ENCODE measurements at places on chromosomes 12 and 14.
A peak's percentile ranks its signal among the peaks of the same experiment; 100 is the strongest.

GRCh38 chr14:23887536-23887935 lies 66.0 kb upstream of the DHRS4 start:
- no peak overlapping the region for H3K27ac ChIP-seq
- H3K4me3 ChIP-seq: no peak overlapping the region
- H3K27me3 ChIP-seq: no peaks in the 10 kb centered on the region
- DNase-seq: no peak
- peaks cover 4% of the 10 kb centered on the region for H3K4me1 ChIP-seq

DNA sequence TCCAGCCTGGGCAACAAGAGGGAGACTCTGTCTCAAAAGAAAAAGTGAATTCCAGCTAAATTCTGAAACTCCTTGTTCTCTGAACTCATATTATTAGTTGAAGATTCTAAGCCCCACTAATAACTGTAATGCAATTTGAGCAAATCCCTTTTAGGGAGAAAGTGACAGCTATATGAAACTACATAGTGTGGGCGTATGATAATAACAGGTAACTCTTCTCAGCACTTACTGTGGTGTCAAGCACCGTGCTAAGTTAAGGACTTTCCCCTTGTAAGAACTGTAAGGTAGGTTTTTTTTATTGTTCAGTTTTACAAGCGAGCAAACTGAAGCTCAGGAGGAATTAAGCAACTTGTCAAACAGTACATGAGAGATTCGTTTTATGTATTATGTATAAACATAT lies 5.4 kb downstream of the ANKRD13A start:
- no peak for DNase-seq
- H3K4me1 ChIP-seq: peaks cover 8% of the 10 kb centered on the region
- no peak overlapping the region for H3K4me3 ChIP-seq

DNA sequence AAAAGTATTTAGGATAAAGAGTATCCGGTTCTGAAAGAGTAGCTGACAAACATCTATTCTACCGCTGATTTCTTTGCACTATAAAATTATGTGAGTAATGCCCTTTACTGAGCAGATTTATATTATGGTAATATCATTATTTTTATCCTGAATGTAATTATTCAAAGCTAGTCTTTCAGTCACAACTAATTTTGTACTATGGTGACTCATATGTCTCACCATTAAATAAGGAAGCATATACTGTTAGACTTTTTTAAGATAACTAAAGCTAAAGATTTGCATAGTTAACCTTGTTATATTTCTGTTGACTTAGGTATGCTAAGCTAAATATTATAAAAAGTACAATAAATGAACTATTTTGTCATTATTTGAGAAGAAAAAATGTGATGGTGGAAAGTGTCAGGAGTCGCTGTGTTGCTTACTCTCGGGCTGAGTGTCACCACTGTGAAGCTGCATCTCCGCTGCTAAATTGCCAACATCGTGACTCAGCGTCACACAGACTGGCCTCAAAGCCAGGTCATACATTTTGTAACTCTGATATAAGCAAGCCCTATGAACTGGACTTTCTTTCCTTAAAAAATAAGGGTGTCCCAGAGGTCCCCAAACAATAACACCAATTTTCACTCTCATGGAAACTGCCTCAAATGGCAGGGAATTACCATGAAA lies 69.1 kb upstream of the SSTR1 start:
- no peaks in the 10 kb centered on the region for H3K36me3 ChIP-seq
- no peak overlapping the region for H3K27ac ChIP-seq
- H3K4me1 ChIP-seq: peaks cover 11% of the 10 kb centered on the region
- H3K27me3 ChIP-seq: no peaks in the 10 kb centered on the region
- H3K4me3 ChIP-seq: no peak overlapping the region

GRCh38 chr14:101226265-101226602 lies 322.7 kb upstream of the RTL1 start:
- H3K27ac ChIP-seq: no peak overlapping the region
- H3K4me3 ChIP-seq: no peak overlapping the region
- H3K36me3 ChIP-seq: no peaks in the 10 kb centered on the region
- no peak for DNase-seq
- H3K4me1 ChIP-seq: no peaks in the 10 kb centered on the region
- H3K27me3 ChIP-seq: no peaks in the 10 kb centered on the region

DNA sequence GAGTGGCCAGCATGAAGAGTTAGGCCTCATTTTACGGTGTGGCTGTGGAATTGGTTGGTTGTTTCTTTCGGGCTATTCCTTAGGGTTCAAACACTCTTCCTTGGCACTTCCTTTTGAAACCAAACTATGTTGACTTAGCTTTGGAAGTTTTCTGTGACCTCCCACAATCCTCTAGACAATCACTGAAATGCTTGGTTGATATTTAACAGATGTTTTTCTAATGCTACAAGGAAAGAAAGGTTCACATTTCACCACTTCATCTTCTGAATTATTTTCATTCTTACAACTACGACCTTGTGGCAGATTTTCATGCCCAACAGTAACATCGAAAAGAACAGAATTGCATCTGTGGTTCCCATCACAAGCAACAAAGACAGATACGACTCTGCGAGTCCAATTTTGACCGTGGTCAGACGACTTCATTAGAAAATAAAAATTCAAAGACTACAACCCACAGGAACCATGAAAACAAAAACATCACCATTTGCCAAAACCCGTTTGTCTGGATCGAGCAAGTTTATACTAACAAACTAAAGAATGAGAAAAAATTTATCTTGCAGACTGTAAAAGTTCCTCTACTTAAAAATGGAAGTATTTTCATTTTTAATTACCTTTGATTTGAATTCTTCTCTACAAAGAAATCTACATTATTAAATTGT lies 16.9 kb downstream of the PRKAB1 start:
- H3K36me3 ChIP-seq: peaks cover 15% of the 10 kb centered on the region
- DNase-seq: no peak
- no peak overlapping the region for H3K4me3 ChIP-seq
- no peak overlapping the region for H3K27ac ChIP-seq
- H3K4me1 ChIP-seq: no peaks in the 10 kb centered on the region
- no peaks in the 10 kb centered on the region for H3K27me3 ChIP-seq

DNA sequence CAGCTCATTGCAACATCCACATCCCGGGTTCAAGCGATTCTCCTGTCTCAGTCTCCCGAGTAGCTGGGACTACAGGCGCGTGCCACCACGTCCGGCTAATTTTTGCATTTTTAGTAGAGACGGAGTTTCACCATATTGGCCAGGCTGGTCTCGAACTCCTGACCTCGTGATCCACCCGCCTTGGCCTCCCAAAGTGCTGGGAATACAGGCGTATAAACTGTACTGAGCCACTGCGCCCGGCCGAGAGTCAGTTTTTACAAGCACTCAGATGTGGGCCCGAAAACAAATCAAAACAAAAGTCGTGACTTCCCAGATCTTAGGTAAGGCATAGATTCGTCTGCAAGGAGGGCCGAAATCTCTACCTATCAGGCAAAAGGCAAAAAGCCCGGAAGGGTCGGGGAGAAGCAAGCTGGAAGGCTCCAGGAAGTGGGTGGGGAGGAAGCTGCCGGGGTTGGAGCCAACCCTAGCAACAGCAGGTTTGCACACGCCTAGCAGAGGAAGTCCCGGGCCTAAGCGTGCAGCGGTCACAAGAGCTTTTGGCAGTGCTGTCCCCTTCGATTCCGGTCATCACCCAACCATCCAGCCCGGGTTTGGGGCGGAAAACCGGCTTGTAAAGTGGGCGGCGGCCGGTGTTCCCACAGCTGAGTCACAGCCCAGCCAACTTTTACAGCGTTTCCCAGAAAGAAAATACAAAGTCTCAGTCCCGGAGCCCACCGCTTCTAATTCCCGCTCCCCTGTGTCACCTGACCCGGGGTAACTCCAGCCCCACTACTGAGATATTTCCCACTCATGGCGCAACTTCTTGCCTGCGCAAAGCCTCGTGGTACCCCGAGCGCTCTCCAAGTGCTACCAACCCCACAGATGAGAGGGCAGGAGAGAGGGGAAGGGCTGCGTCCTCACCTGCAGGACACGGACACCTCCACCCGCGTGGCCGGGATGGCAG lies 583 bp downstream of the CPNE8 start:
- H3K27me3 ChIP-seq: peaks cover 15% of the 10 kb centered on the region
- H3K36me3 ChIP-seq: no peaks in the 10 kb centered on the region
- H3K27ac ChIP-seq: no peak overlapping the region
- peak overlapping the region; percentile 43 for H3K4me3 ChIP-seq
- DNase-seq: no peak

GRCh38 chr12:117968151-117968789 lies 520 bp downstream of the KSR2 start:
- peak overlapping the region; percentile 49 for H3K4me3 ChIP-seq
- no peaks in the 10 kb centered on the region for H3K36me3 ChIP-seq
- DNase-seq: no peak

- H3K27me3 ChIP-seq: no peaks in the 10 kb centered on the region
- peaks cover 10% of the 10 kb centered on the region for H3K4me1 ChIP-seq
- H3K27ac ChIP-seq: no peak overlapping the region
- no peak for DNase-seq
- H3K4me3 ChIP-seq: no peak overlapping the region
- no peaks in the 10 kb centered on the region for H3K36me3 ChIP-seq
These were observed 12.8 kb downstream of the ADGRD1 start for GRCh38 chr12:130966443-130967030.

DNA sequence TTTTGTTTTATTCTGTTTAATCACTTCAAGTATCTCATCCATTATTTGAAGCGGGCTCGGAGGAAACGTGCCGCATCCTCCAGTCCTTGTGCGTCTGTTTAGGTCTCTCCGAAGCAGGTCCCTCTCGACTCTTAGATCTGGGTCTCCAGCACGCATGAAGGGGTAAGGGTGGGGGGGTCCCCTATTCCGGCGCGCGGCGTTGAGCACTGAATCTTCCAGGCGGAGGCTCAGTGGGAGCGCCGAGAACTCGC lies 311 bp upstream of the LGR5 start:
- H3K36me3 ChIP-seq: no peaks in the 10 kb centered on the region
- no peaks in the 10 kb centered on the region for H3K27me3 ChIP-seq
- H3K4me3 ChIP-seq: peak overlapping the region; percentile 70
- H3K27ac ChIP-seq: peak overlapping the region; percentile 33
- no peak for DNase-seq

DNA sequence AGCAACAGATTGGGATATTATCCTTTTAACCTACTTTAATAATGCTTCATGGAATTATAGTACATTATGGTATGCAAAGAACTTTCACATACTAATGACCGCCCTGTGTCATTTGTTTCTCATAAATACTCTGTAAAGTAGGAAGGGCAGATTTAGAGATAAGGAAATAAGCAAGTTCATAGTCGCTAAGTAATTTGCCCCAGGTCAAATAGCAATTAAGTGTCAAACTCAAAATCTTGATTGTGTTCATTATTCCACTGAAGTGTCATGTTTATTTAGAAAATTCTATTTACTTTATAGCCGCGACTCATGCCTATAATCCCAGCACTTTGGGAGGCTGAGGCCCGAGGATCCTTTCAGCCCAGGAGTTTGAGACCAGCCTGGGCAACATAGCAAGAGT lies 98.7 kb upstream of the ATF1 start:
- DNase-seq: no peak
- H3K36me3 ChIP-seq: no peaks in the 10 kb centered on the region
- H3K27ac ChIP-seq: no peak overlapping the region
- H3K4me1 ChIP-seq: peaks cover 26% of the 10 kb centered on the region
